ENCODE measurements at places on chromosomes 2 and 18. TPM values are rescaled to one million over a fixed set of nuclear protein-coding genes. Genes with fewer than 3 reads are reported as not detected.

- DNase-seq, result no peak
These were observed 141.8 kb upstream of the ALKAL2 start for GRCh38 chr2:429575-430254.

DNA sequence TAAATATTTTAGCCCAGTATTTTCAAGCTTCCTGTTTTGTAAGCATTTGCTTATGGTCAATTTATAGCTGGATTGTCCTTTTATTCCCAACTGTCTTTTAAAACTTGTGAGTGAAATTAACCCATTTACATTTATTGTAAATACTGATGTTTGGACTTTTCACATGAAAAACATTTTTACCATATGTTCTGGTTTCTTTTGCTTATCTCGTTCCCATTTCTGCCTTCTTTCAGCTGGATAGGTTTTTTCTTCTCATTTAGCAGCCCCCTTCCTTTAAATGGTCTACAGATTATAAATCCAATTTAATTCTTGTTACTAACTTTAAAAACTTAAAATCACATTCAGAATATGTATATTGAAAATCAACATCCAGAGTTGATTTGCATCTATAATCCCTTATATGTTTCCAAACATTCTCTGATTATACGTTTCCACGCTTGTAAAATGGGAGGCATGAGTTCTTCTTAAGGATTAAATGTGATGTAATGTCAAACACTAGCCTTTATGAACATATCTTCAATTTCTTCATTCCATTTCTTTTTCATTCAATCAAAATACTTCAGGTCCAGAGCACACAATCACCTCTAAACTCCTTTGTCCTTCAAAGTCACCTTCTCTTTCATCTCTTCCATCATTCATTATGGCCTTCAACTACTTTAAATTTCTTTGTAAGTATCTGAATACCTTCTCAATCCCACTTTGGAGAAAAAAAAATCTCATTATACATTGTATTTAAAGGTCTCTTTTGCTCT lies 1.1 kb upstream of the KDM3A start:
- DNase-seq, result no peak

The FN1 gene
- total RNA-seq, result 6,415 TPM

The NXPH2 gene
- total RNA-seq, result not detected

- DNase-seq, result no peak
These were observed 228.4 kb downstream of the KCNS3 start for GRCh38 chr2:18106841-18107240.

DNA sequence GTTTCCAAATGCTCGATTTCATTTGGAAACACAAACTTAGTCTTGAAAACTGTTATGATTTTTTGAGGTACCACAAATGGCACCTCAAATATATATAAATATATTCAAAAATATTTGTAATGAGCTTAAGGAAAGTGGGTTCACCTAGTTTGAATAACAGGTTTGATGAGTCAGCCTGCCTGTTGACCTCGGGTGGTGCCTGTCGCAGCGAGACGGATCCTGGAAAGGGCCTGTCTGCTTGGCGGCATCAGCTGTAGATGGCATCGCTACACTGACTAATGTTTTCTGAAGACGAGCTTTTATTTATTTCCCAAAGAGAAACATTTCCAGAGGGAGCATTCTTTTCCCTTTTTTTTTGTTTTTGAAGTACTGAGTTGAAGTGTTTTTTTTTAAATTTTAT lies 6.9 kb downstream of the ALLC start:
- DNase-seq, result no peak

The RAX gene
- total RNA-seq, result not detected

The IL1B gene
- total RNA-seq, result 4.0 TPM

The SNTG2 gene
- 8.9 TPM for total RNA-seq

The AQP12B gene
- total RNA-seq, result not detected

- no peak for DNase-seq
These were observed 127.7 kb downstream of the MYCN start for GRCh38 chr2:16067866-16068551.

The RGPD8 gene
- 30.3 TPM for total RNA-seq

DNA sequence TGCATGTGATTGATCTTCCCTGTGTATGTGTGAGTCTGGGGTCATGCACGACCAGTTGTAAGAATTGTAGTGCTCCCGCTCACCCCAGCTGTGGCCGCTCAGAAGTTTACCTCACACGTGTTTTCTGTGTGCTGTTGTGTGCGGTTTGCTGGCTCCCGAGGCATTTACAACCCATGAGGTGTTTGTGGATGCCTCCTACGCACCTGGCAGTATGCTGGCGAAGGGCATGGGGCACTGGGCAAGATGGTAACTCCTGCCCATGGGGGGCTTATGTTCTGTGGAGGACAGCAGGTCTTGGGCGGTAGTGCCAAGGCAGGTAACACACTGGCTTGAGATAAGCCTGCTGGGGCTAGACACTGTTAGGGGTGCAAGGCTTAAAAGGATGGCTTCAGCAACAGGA lies 102.6 kb upstream of the HS6ST1 start:
- no peak for DNase-seq

- no peak for DNase-seq
These were observed 139.4 kb upstream of the HAAO start for GRCh38 chr2:42931818-42932195.

GRCh38 chr2:191369034-191369433 lies 123.8 kb downstream of the MYO1B start:
- DNase-seq, result no peak

The FBLN7 gene
- 15.6 TPM for total RNA-seq

DNA sequence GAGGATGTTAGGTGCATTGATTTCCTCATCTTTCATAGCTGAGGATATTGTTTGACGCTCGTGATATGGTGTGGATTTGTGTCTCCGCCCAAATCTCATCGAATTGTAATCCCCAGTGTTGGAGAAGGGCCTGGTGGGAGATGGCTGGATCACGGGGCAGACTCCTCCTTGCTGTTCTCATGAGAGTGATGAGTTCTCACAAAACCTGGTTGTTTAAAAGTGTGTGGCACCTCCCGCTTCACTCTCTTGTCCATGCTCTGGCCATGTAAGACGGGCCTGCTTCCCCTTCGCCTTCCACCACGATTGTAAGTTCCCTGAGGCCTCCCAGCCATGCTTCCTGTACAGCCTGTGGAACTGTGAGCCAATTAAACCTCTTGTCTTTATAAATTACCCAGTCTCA lies 28.4 kb upstream of the GPC1 start:
- DNase-seq, result no peak

The ABCG8 gene
- total RNA-seq, result not detected

GRCh38 chr2:191109888-191110287 lies 40.9 kb downstream of the STAT4 start:
- DNase-seq, result no peak

GRCh38 chr2:217520356-217521010 lies 482.3 kb downstream of the TNS1 start:
- DNase-seq, result no peak

DNA sequence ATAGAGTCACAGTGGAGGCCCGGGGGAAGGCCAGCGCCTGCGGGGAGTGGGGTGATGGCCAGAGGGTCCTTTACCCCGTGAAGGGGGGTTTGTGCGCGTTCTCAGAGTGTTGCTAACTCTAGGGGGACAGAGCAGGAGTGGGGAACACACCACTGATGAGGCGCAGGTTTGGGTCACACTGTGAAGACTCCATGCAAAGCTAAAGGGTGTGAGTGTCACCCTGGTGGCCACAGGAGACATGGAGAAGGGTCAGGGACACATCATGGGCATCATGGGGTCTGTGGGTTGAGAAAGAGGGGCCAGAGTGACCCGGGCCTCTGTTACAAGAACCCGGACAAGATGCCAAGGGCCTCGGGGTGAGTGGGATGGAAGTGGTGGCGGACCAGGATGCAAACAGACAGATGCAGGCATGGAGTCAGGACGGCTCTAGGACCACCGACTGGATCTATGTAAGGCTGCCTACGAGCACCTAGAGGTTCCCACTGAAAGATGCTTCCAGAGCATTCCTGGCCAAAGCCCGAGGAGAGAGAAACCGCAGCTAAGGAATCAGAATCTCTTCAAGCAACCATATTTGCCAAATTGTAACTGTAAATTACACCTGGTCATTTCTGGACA lies 84.3 kb downstream of the PXDN start:
- DNase-seq, result no peak

DNA sequence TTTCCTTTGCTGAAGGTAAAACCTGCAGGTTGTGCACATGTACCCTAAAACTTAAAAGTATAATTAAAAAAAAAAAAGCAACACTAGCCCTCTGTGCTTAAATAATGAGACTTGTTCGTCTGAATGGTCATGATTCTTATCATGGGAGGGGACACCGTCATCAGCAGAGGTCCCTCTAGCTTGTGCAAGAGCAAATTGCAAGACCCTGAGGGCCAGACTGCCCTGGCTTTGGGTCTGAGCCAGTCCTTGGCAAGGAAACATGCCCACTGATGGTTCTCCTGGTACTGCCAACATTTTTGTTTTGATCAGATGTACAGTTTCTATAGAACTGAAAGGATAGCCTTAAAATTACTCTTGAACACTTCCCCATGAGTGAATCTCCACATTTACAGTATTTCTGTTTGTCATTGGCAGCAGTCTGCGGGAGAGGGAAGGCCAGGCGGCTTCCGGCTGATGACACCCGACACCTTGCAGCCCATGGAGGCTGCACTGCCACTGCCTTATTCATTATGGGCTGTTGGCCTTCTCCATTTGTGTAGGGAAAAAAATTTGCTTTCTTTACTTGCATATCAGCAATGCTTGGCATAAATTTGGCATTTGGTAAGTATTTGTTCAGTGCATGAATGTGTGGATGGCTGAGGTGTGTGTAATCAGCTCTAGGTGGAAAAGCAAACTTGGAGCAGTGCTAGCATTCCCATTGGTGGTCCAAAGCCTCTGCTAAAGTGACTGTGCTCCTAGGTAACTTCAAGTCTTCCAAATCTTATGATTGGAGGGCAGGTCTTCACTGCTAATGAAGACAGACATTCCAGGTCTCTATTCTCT lies 161.6 kb upstream of the ALKAL2 start:
- DNase-seq, result no peak

The TANC1 gene
- total RNA-seq, result 70.1 TPM

GRCh38 chr2:23691106-23691470 lies 235.8 kb downstream of the ATAD2B start:
- no peak for DNase-seq

GRCh38 chr2:221822416-221822815 lies 250.3 kb upstream of the EPHA4 start:
- no peak for DNase-seq

GRCh38 chr2:128513116-128513960 lies 194.7 kb upstream of the HS6ST1 start:
- no peak for DNase-seq

The GDF7 gene
- 40.7 TPM for total RNA-seq

The OXER1 gene
- total RNA-seq, result 4.6 TPM

GRCh38 chr2:203396667-203397066 lies 68.5 kb downstream of the ABI2 start:
- DNase-seq, result no peak

GRCh38 chr2:144679942-144680341 lies 160.0 kb upstream of the ZEB2 start:
- no peak for DNase-seq

DNA sequence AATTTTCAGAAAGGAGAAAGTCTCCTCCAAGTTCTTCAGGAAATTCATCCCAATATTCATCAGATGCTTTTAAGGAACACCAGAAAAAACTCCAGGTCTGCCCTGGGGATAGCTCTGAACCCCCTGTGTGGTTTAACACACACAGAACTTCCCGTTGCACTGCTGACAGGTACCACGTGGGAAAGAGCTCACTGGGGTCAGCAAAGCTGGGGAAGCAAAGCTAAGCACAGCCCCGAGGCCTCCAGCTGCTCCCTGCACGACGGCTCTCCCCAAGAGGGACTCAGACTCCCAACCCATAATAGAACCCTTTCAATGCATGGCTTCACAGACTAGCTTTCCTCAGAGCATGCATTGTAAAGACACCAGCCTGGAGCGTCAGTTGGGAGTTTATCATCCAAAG lies 28.0 kb downstream of the ADI1 start:
- DNase-seq, result no peak

GRCh38 chr2:75041731-75042600 lies 83.5 kb downstream of the POLE4 start:
- DNase-seq, result no peak

The MYO5B gene
- 13.5 TPM for total RNA-seq

DNA sequence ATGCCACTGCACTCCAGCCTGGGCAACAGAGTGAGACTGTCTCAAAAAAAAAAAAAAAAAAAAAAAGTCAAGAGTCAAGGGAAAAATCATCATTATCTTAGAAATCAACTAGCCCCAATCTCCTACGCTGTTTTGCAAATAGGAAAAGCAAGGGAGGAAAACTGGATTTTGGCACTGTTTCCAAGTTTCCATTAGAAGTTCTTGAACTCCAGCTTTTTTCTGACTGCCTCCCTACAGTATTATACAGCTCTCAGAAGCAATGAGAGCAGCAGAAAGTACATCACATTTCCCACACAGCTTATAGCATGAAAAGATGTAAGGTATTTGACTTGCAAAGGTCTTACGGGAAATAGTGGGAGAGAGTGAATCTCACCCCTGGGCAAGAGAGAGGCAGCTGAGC lies 127.8 kb downstream of the OSR1 start:
- DNase-seq, result no peak

- DNase-seq, result no peak
These were observed 44.0 kb downstream of the MRPL35 start for GRCh38 chr2:86243272-86243671.

DNA sequence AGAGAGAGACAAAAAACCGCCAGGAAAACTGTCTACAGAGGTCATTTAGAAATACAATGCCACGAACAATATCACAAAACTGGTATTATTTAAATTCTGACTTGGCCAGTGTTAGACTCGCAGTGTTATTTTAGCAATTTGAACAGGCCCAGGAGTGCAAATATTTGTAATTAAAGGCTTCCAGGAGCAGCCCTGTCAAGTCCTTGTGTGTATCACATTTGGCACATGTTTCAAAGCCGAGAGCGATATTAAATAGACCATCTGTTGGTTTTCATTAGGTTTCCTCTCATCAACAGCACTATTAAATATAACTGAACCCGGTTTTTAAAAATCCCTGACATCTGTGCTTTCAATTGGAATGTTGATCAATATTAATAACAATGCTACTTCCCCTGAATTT lies 656.9 kb downstream of the TSN start:
- DNase-seq, result no peak

- DNase-seq, result no peak
These were observed 122.2 kb downstream of the ATP9B start for GRCh38 chr18:79191418-79191817.

- no peak for DNase-seq
These were observed 275.3 kb upstream of the SLC14A2 start for GRCh38 chr18:45339810-45340550.

DNA sequence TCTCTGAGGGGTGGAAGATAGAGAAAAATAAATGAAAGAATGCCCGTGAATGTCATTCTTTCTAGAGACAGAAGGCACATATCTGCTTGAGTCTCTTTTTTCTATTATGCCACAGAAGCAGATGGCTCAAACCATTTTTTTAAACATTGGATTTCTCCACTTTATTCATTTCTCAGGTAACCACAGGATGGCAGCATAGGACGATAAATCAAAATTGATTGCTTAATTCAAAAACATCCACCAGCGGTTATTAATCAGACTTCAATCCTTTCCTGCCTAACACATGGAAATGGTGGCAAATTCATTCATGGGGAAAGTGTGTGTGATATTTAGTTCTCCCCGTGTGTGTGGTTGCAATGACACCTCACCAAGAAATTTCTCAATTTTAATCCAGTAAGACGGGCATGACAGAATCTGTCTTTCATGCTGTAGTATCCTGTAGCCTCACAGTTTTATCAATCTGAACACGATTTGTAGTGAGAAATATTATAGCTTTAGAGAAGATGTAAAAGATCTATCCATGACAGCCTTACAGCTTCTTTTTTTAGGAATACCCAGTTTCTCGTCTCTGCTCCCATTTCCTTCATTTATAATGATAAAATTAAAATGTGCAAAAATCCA lies 72.2 kb downstream of the DSC3 start:
- DNase-seq, result no peak
